ENCODE measurements at places on chromosomes 3 and 15.

DNA sequence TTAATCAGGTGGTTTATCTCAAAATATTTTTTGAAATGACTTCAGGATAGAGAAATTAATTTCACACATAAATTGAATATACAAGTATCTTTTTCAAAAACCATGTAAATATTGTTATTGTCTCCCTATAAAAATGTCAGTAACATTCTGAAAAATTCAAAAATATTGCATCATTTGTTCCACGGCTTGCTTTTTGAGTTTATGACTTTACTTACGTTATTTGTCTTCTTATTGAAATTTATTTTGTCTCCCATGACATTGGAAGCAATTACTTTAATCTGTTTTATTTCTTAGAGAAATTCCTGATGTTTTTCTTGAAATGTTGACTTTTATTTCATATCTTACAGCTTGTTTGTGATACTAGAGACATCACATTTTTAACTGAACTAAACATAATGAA, 56.9 kb upstream of the P2RY1 start:
- no peak for DNase-seq

DNA sequence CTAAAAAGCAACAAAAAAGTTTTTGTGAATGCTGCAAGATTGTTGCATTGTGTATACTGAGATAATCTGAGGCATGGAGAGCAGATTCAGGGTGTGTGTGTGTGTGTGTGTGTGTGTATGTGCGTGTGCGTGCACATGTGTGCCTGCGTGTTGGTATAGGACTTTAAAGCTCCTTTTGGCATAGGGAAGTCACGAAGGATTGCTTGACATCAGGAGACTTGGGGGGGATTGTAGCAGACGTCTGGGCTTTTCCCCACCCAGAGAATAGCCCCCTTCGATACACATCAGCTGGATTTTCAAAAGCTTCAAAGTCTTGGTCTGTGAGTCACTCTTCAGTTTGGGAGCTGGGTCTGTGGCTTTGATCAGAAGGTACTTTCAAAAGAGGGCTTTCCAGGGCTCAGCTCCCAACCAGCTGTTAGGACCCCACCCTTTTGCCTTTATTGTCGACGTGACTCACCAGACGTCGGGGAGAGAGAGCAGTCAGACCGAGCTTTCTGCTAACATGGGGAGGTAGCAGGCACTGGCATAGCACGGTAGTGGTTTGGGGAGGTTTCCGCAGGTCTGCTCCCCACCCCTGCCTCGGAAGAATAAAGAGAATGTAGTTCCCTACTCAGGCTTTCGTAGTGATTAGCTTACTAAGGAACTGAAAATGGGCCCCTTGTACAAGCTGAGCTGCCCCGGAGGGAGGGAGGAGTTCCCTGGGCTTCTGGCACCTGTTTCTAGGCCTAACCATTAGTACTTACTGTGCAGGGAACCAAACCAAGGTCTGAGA, 4.7 kb downstream of the BHLHE40 start:
- no peak for DNase-seq

DNA sequence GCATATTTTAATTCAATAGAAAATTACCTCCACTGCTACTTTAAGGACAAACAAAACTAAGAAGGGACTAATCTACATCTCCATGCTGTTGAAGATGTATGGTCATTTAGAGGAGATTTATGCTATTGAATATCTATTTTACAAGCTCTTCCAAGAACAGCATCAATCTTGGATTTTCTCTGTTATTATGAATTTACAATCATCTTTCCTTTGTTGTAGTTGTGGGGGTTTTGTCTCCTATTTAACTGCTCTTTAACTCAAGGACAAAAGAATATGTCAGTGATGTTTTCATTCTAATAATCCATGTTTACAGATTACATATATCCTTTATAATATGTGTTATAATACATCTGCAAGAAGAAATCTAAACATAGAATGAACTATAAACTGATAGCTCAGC, 907.8 kb downstream of the ROBO2 start:
- DNase-seq = no peak

- peak; percentile 27 for DNase-seq
Observed at GRCh38 chr3:118171236-118171852, 863.3 kb downstream of the IGSF11 start.

Data from Right ventricle myocardium superior (tissue), 1 donor.